Fibroblast of pulmonary artery (primary cell): ENCODE measurements at places on chromosomes 3 and 15.

- no peak for DNase-seq
Measured at GRCh38 chr3:43632986-43633385, 11.2 kb upstream of the ANO10 start.

- no peak for DNase-seq
Measured at GRCh38 chr3:65200310-65200970, 512.6 kb upstream of the ADAMTS9 start.

DNA sequence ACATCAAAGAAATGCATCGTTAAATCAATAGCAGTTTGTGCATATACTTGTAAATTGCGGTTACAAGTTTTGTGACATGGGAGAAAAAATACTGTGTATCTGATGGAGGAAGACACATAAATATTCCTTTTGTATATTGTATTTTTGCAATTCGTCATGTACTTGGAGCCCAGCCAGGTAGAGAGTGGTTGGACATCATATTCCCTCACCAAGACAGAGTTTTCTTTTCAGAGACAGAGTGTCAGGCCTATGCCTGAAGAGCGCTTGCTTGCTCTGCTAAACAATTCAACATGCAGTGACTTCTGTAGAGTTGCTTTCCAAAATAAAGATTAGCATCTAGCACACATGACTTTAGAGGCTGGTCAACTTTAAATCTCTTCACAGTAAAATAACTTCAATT, 24.8 kb upstream of the MEIS2 start:
- peak; percentile 74 for DNase-seq

DNA sequence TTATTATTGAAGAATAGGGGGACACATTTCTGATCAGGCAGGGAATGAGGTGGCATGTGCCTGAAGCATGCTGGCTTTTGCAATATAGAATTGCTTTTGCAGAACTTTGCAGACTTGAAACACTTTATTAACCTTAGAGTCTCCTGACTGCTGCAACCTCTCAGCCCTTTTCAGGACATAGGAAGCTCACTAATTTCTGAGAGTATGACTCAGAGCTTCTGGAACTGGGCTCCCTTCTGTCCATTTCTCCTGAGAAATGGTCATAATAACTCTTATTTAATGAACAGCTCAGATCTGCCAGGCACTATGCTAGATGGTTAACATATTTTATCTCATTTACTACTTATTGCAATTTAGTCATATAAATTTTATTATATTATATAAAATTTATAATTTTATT, 38.6 kb upstream of the DGKG start:
- DNase-seq, result no peak

DNA sequence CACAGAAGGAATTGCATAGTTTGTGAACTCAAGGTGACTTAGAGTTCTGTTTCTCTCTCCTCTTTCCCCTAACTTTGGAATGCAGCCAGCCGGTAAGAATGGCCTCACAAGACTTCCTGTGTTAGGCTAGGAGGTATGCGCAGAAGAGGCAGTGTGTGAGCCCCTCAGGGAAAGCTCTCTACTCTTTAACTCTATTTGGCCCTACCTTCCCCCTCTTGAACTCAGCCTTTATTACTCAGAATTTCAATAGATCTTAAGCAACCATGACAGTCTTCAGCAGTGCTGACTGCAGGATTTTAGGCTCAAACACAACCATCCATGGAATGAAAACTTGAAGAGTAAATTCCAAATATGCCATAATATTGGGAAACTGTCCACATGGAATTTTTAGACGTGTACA, 209.5 kb downstream of the DTWD1 start:
- DNase-seq, result peak; percentile 67

GRCh38 chr3:195770081-195770840, 41.5 kb downstream of the MUC4 start:
- DNase-seq, result no peak

DNA sequence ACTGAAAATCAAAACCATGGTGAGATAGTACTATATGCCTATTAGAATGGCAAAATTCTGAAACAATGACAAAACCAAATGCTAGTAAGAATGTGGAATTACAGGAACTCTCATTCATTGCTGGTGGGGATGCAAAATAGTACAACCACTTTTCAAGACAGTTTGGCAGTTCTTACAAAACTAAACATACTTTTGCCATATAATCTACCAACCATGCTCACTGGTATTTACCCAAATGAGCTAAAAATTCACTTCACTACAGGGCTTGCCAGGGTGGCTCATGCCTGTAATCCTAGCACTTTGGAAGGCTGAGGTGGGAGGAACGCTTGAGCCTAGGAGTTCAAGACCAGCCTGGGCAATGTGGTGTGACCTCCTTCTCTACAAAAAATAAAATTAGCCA, 40.0 kb downstream of the MYO9A start:
- peak; percentile 2 for DNase-seq

GRCh38 chr15:67082007-67082536, 16.7 kb downstream of the SMAD3 start:
- no peak for DNase-seq

DNA sequence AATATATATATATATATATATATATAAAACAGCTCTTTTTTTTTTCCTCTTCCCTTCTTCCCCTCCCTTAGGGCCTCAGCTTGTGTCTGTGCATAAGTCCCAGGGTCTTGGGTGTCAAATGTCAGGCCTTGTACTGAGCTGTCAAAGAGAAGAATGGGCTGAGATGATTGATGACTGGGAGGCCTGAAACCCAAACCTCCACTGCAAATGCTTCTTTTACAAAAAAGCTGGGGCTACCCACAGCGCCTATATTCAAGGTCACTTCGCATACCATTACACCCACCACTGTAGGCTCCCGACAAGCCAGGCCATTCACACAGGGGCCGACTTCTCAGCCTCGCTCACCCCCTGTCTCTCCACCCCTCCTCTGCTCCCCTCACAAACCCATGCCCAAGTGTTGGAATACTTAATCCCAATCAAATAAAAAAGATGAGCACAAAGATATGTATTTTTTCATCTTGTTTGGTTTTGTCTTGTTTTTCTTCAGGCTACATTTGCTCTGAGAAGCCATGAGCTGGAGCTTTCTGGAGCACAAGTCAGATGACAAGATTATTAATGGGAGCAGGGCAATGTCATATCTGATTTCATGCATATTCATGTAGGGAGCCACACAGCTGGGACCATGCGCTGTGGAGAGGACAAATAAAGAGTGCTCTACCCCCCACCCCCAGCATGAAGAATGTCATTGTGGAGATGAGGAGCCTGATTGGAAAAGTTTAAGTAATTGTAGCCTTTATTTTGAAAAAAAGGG, 614.4 kb upstream of the NR2F2 start:
- no peak for DNase-seq

- no peak for DNase-seq
Measured at GRCh38 chr15:80693682-80694610, 1.2 kb upstream of the ABHD17C start.

GRCh38 chr3:32202496-32202895, 36.0 kb upstream of the CMTM8 start:
- peak; percentile 38 for DNase-seq

DNA sequence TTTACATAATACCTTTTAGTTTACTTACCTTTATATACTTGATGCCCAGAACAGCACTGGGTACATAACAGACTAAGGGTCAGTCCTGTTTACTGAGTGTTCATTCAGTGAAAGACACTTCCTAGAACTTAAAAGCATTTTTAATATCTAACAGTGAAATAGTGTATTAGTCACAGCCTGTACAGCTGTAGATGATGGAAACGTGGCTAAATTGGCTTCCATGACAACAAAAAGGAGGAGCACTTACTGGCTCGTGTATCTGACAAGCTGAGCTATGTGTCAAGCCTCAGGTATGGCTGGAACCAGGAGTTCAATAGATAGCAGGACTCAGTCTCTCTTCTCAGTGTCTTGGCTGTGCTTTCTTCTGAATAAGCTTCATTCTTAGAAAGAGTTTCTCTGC, 40.2 kb downstream of the CMTM8 start:
- DNase-seq, result peak; percentile 51

GRCh38 chr3:37945807-37946530, 44.6 kb upstream of the VILL start:
- DNase-seq, result peak; percentile 81

GRCh38 chr3:120144267-120144666, 50.0 kb upstream of the GSK3B start:
- peak; percentile 48 for DNase-seq

DNA sequence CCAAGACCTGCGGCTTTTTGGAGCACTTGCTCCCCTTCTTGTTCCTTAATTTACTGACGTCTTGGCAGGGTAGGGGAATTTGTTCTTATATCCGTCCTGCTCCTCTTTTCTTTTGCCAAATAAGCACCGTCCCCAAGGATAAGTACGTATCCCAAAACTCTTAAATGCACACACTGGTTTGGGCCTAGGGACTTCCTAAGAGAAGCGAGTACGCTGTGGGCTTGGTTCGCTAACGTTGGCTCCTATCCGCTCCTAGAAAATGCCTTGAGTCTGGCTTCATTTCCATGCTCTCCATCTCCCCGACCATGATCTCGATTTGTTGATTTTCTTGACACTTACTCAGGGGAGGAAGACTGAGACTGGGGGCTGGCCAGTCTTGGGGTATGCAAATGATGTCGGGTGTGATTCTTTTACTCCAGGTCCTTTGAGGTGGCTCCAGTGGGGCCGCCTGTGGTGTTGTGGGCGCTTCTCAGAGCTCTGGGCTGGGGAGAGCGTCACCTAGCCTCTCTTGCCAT, 1.3 kb downstream of the MYRIP start:
- no peak for DNase-seq

DNA sequence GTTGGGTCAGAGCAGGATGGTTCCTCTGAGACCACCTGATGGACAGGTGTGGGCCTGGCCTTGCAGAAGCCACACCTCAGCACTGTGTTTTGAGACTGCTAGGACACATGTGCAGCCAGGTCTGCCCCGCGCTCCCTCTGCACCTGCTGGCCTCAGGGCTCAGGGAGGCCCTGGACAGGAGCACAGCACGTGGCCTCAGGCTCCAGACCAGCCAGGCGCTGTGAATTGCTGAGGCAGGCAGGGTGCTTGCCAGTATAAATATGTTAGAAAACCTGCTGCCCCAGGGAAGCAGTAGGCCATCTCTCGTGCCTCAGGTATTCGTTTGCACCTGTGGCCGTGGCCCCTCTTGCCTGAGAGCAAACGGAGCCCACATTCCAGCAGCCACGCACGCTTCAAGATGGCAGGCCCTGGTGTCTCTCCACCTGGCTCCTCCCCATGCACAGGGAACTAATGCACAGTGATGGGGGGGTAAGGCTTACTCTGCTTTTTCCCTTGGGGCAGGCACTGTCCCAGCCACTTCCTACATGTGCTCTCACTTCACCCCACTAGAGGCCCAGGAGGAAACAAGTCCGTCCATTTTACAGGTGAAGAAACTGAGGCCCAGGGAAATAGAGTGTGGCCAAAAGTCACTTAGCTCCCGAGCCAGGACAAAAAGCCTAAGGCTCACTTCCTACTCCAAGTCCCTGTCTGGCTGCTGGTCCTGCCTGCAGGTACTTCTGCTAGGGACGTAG, 20.4 kb downstream of the SEC61A1 start:
- no peak for DNase-seq

- no peak for DNase-seq
Measured at GRCh38 chr3:102400142-102400541, 34.7 kb upstream of the ZPLD1 start.

DNA sequence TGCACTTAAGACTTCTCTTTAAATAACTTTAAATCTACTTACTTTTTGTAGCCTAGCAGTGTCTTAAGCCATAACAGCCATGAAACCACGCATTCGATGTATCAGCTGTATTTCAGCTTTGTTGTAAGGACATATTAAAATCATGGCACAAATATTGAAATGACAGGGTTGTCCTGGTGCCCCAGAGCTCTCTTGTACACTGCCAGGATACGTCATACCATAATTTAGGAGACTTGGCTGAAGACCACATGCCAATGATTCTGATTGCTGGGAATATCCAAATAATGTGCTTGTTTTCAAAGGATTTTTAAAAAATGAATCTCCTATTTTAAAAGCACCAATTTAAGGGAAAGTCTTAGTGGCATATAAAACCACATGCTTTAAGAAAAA, 265.4 kb downstream of the SLCO3A1 start:
- DNase-seq, result no peak

DNA sequence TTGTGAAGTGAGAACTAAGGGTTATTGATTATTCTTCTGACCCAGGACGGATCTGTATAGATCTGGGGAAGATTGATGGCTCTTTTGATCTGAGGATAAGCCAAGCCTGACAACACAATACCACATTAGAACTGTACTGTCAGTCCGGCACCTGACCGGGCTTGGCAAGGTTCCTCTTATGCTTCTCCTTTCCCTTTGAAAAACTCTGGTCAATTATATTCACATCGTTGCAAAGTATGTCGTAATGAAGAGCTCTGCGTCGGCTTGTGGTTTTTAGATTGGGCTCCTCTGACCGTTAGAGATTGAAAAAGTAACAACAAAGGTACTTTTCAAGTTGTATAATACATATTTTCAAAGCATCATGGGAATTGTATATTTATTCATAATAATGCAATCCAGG, 389.8 kb downstream of the NR2F2 start:
- no peak for DNase-seq

- peak; percentile 69 for DNase-seq
Measured at GRCh38 chr3:124826703-124827102, 60.5 kb downstream of the ITGB5 start.

DNA sequence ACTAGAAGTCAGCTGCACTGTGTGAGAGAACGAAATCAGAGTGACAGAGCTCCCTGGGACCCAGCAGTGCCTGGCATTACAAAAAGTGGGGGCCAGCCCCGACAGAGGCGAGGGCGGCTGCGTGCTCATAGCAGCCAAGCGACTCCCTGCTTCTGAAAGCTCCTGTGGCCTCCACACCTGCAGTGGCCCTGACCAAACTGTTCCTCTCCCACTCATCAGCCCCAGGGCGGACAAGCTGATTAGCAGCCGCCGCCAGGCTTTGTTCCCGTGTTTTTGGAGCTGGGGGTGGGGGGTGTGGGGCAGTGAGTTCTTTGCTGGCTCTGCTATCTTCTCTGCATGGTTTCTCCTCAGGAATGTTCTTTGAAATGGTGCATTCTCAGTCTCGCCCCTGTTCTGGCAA, 58.1 kb downstream of the DGKG start:
- no peak for DNase-seq

GRCh38 chr15:50653156-50653743, 33.3 kb downstream of the TRPM7 start:
- no peak for DNase-seq

DNA sequence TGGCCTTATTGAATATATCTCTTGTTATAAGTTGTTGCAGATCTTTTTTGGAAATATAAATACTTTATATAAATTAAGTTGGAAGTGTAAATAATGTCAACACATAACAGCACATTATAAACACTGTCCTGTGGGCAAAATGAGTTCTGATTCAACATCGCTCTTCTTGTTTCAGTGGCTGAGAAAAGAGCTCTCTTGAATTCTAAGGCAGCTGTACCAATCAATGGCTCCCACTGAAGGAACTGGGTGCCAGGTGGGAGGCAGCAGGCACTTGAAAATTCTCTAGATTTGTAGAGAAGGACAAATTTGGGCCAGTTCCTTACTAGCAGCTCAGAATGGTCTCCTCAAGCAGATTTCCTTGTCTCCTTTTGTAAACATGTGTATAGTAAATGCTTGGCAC, 45.6 kb downstream of the CHST2 start:
- DNase-seq, result no peak

DNA sequence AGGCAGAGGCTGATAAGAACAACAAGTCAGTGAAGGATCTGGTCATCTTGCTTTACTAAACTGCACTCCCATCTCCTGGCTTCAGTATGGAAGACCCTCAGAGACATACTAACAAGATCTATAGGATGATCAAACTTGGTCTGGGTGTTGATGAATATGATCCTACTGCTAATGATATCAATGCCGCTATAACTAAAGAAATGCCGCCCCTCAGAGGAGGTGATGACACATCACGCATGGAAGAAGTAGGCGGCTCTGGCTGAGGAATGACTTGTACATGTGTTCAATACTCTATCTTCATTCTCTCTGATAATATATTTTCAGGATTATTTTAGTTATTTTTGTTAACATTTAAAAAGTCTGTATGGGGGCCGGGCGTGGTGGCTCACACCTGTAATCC, 17.5 kb upstream of the EIF2B5 start:
- no peak for DNase-seq
